ENCODE measurements at places on chromosomes 1 and 21.

- no peak for DNase-seq
These were observed 26.3 kb downstream of the ZBTB17 start for GRCh38 chr1:15949453-15950245.

GRCh38 chr1:207984831-207985572 is 74.1 kb upstream of the CD34 start:
- DNase-seq: no peak

- no peak for DNase-seq
These were observed at the start of gene S100A1 for GRCh38 chr1:153627715-153628626. Gene S100A1 (plus strand): TSS chr1:153628434. CDS start chr1:153630522, 2,088 bp downstream.

DNA sequence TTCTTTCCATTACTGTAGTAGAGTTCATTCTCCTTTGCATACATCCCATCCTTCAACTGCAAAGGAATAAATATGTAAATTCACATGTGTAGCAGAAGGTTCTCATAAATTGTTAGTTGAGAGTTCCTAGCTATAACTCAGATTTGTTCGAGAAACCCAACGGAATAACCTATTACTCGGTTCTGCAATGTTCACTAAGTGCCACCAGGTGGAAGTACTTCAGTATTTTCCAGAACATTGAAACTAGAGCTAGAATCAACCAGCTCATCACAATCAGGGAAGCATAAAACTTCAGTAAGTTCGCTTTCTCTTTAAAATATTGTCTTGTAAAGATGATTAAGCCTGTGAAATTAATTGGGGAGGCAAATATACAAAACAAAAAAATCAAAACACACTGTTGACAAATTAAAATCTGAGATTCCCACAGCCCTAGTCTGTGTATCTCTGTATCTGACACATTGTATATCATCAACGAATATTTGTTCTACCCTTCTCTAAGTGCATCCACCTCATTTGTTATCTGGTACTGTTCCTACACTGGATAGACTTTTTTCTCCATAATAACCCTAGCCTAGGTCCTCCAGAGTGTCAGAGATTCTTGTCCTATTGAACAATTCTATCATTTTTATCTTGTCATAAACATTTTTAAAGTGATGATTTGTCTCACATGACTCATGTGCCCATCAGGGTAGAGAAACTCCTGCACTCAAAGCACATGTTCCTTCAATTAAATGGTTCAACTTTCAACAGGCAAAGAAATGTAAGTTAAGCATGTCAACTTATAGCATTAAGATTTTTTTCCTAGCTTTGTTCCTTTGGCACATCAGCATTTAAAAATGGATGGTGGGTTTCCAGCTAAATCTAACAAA is 31.9 kb downstream of the MROH9 start:
- no peak for DNase-seq

- no peak for DNase-seq
These were observed 15.0 kb upstream of the KCNAB2 start for GRCh38 chr1:6030547-6031261.

- no peak for DNase-seq
These were observed 30.3 kb upstream of the TMEM51 start for GRCh38 chr1:15123270-15123669.

GRCh38 chr1:48697066-48697707 is 79.5 kb downstream of the BEND5 start:
- peak; percentile 69 for DNase-seq

DNA sequence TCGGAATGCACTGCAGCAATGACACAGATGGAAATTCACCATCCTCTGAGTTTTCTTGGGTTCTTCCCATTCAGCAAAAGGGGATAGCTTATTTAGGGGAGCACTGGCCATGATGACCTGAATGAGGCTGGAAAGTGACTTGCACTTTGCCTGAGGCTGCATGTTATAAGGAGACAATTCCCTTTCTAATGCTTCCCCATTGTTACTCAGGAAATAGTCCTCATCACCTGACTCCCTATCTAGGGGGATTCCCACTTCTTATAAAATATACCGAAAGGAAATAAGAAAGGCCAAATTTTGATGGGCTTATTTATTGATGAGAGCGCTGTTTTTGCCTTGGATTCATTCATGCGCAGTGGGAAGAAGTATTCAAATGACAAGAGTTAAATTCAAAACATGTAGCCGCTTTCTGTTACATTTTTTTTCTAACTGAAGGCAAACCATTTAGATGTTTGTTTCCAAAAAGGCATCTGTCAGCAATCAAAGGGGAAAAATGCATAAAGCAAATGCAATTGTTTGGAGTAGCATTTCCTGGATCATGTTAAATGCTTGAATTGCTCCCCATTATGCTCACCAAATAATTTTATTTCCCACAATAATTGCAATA is 220.3 kb upstream of the NFIA start:
- no peak for DNase-seq

- DNase-seq: no peak
These were observed 10.4 kb downstream of the CAMTA1 start for GRCh38 chr1:6795661-6796060.

DNA sequence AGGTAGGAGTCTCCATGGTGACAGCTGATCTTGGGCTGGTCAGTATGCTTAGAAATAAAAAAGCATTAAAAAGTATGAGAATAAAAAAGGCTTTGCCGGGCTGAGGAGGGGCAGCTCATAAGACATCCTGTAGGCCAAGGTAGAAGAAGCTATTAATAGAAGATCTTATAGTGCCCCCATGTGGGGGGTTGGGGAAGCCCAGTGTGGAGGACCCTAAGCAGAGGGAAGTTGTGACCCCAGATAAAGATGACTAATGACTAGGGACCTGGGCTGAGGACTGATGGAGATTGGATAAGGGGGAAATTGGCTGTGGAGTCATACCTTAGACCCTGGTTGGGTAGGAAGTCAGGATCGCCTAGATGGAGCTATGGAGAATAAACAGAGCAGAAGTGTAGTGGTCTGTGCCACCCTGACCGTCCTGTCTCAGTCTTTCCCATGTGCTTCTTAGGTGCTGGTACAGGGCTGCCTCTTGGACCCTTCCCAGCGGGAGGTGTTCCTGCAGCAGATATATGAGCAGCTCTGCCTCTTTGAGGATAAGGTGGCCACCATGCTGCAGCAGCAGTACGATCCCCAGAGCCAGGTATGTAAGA is 25.0 kb downstream of the SZT2 start:
- peak; percentile 57 for DNase-seq

DNA sequence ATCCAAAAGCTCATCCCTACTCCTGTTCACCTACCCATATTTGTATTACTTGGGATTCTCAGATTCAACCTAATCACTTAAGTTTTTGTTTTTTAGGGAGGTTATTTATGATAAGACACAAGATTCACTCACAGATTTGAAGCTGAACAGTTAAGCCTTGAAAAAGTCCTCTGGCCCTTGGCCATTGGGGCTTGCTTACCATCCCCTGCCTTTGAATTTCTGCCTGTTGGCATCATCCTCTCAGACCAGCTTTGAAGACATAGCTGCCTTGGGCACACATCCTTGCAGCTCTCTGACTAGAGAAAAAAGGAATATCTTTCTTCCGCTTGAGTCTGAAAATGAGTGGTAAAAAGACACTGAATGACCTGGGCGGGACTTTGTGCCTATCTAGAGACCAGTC is 41.8 kb upstream of the RALGPS2 start:
- DNase-seq: no peak

DNA sequence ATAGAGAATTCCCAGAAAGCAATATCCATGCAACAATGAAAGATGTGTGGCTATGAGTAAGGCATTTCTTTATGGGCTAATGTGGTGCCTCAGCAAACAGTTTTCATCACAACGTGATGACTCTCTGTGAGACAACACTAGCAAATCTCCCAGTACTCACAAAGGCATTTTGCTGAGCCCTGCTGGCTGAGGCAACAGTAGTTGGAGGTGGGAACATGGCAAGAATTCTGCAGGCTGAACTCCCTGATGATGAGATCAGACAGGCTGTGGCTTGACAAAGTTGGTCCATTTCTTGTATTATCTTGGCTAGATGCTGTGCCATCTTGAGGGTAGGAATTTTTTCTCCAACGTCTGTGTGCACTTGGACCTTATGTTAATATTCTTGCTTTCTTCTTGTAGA is 24.6 kb downstream of the PROX1 start:
- DNase-seq: no peak

DNA sequence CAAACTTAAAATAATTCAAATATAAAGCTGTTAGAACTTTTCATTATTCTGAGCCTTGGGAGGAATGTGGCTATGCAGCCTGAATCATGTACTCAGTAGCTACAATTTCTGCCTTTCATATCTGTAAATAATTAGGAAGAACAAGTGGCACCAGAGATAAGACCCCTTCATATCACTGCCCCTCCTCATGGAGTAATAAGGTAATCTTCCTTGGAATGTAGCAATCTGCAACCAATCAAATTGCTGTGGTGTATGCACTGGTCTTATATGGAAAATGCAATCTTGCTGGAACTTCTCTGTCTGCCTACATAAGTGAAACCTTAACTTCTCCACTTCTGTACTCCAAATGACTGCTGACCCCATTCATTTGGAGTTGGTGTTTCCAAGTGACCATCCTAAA is 104.4 kb upstream of the VANGL1 start:
- no peak for DNase-seq

DNA sequence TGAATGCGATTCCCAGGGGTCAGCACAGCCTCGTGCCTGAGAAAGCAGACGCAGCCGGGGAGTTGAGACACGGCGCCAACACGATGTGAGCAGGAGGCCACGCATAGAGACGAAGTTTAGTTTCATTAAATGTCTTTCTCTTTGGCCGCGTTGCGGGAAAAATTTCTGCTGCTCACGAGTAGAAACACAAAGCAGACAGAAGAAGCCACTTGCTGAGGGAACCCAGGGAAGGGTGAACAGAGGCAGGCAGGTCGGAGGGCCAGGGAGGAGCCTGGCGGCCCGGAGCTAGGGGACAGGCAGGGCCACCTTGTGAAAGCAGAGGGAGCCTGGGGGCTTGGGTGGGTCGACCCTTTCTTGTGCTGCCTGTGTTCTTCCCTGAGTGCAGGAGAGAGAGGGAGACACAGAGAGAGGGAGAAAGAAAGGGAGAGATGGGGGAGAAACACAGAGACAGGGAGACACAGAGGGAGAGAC is 33.2 kb downstream of the POFUT2 start:
- no peak for DNase-seq

DNA sequence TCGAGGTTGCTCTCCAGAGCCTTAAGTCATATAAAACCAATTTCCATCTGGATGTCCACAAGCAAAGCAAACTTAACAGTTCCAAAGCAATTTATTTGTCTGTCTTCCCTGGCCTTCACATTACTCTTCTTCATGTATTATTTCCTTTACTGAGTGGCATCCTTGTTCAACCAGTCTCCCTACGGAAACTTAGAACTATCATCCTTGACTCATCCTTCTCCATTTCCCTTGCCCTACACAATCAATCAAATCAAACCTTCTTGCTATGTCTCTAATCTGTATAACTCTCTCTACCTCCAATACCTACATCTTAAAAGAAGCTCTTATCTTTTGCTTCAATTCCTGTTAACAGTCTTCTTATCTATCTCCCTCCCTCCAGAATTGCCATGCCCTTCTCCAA is 25.4 kb downstream of the EGLN1 start:
- no peak for DNase-seq

DNA sequence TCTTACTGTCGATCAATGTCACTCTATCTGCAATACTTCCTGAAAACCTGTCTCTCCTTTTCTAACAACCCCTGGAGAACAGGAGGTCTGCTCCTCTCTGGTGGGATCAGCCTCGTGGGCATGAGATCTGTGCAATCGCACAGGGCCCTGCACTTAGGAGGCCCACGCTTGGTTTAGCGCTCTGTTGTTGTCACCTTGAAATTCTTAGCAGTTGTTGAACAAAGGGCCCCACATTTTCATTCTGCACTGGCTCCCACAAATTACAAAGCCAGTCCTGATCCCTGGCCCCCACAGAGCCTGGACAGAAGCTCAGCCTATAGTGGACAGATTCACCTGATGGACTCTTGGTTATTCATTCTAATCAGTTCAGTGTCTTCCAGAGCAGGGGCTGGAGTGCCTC is 18.6 kb downstream of the SPOCD1 start:
- no peak for DNase-seq

DNA sequence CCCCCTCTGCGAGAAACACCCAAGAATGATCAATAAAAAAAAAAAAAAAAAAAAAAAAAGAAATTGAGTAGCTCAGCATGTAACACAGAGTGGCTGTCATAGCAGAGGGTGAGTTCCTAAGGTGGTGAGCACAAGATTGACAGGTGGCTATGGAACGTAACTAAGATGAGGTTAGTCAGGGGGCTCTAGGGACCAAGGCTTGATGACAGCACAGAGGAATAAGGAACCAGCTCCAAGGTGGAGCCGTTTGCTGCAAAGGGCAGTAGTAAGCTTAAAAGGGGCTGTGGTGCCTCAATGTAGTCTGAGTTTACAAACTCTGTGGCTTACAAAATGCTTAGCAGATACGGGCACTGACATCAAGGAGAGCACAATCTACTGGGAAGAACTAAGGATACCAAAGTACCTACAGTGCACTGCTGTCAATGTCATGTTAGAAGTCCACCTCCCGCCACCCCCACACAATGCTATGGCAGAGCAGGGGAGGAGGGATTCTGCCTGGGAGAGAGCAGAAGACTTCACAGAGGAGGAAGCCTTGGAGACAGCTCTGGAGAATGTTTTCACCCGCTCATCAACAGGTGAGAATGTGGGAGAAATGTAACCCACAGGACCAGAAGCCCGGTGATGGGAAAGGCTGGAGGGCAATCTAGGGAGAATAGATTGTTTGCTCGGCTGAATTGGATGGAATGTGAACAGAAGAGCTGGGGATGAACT is 13.1 kb downstream of the IQGAP3 start:
- DNase-seq: no peak

DNA sequence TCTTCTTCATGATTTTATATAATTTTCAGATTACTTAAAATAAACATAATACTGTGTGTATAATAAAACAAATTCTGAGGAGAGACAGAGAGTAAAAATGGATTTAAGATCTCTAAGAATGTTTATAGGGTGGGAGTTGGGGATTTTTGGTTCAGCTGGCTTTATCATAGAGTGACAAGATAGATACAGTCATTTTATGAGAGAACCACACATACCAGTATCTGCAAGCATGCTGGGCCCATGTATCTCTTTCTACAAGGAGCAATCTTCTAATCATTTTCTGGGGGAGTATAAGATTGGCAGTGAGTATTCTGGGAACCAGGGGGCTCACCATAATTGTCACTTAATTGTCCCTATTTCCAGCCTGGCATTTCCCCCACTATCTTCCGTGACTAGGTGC is 64.3 kb upstream of the DUSP10 start:
- no peak for DNase-seq

DNA sequence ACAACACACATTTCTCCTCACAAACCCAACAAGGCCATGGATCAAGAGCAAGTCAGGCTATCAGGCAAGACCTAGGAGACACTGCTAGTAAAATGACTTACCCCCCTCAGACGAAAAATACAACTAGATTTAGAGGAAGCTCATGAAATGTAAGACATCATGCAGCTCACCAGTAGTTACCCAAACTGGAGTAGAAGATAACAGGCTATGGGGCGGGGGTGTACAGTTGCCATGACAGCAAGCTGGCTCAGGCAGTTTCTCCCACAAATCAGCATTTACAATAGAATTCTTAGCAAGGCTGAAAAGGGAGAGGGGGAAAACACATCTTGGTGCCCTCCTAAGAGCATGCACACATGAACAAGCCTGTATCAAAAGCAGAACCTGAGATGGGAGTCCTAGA is 13.9 kb downstream of the TPM3 start:
- no peak for DNase-seq

Data from NCI-H2029 (cell line).